Activated CD8-positive, alpha-beta memory T cell treated with anti-CD3 and anti-CD28 coated beads, Interleukin-2, amount 50 U/mL, for 4 hours (primary cell): ENCODE measurements at places on chromosomes 3 and 15.

GRCh38 chr3:143526011-143526545 is 322.2 kb downstream of the SLC9A9 start:
- DNase-seq = no peak

GRCh38 chr3:142086581-142087090 is 62.7 kb downstream of the TFDP2 start:
- no peak for DNase-seq

DNA sequence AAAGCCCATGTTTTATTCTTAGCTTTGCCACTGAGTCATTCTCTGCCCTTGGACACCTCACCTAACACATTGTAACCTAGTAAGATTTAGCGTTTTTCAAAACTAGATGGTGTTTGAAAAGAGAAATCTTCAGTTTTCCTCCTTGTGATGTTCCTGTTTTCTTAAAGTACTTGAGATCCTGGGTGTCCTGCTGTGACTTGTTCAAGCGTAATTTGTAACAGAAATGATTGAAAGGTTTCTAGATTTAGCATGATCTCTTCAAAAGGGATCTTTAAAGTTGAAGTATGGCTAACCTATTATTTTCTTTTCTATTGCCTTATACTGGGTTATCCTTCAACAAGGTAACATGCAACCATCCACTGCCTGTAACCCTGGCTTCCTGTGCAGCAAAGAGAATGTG is 32.6 kb upstream of the SPATA16 start:
- no peak for DNase-seq

DNA sequence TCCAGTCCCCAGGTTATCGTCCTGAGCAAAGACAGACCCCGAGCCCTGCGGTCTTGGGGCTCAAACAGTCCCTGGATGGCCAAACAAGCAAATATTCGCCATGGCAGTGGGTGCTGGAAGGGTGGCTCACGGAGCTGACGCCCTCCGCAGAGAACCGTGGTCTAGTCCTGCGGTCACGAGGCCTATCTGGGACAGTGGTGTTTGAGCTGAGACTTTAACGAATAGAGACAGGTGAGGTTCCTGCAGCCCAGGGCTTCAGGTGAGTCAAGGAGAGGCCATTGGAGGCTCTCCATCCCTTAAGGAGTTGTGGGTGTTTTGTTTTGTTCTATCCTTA is 399 bp upstream of the SUCLG2 start:
- DNase-seq = no peak

GRCh38 chr15:64858021-64858575 is 16.4 kb downstream of the PLEKHO2 start:
- DNase-seq = no peak

DNA sequence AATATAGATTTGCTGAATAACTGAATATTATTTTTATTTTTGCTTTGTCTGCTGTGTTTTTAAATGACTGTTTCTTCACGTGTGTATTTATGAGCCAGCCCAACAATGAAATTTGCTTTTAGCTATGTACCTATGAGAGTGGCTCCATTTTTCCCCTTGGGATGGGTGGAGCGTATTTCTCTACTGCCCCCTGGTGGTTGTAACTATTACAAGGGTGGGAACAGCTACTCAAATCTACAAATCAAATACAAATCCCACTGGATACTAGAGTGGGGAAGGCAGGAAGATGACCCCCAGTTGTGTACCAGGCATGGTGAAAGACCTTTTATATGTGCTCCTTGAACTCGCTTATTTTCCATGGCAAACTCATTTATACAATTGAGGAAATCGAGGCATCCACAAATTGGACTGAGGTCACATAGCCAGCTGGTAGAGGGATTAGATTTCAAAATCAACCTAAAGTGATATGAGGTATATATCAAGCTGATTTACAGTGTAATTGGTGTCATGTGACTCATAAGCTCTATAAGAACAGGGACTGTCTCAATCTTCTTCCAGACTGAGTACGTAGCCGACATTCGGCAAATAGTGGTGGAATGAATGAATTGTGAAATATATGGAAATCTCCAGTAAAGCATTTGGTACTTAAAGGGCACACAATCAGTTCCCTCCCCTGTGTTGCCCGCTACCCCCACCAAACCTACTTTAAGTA is 69.5 kb upstream of the VEPH1 start:
- DNase-seq = no peak

GRCh38 chr3:131796558-131797198 is 238.1 kb downstream of the CPNE4 start:
- no peak for DNase-seq

GRCh38 chr15:65873256-65873655 is 4.0 kb downstream of the RAB11A start:
- no peak for DNase-seq

- DNase-seq = no peak
These were observed 118.8 kb downstream of the SRGAP3 start for GRCh38 chr3:9130345-9131305.

DNA sequence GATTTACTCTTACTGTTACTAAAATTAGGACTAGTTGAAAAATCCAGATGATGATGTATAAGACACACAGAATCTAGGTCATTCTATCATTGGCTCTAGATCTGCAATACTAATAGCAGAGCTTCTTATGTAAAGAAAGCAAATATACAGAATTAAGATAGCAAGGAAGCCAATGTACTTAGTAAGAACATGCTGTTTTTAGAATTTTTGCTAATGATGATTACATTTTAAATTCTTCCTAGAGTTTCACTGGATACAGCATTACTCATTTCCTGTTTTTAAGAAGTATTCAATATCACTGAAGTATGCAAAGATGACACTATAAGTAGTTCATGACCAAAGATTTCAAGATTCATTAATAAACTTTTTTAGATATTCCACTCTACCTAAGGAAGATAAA is 60.7 kb downstream of the CFAP20DC start:
- DNase-seq = no peak

GRCh38 chr3:119831941-119832371 is 50.1 kb downstream of the NR1I2 start:
- DNase-seq = no peak

DNA sequence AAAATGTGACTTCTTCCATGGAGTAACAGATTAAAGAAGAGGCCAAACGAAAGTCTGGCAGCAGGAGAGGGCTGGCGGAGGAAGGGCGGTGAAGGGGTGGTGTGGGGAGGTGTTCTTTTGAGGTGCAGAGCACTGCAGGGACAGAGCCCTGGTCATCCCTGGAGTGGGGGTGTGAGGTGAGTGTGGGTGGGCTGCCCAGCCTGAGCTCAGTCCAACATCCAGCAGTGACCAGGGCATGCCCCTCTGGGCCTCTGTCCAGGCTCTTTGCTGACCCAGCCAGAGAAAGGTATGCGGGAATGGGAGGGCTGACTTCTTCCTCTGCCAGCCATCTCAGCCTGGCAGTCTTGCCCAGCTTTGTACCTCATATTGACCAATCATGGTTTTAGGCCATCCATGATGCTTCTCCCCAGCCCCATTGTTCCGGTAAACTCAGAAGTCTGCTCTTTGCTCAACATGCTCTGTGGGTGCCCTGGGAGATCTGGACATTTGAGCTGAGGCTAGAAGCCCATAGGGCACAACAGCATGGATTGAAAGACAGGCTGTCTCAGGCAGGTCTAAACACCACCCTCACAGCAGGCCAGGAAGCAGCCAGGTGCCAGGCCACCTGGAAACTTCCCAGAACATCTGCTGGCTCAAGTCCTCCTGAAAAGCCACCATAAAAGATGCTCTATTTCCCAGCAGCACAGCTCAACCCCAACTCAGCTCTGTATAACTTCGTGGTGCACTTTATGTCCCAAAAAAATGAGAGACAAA is 25.9 kb upstream of the CXCR6 start:
- DNase-seq = no peak

- no peak for DNase-seq
These were observed 1026.0 kb downstream of the TUSC7 start for GRCh38 chr3:117735481-117736101.

- no peak for DNase-seq
These were observed 41.6 kb downstream of the IMPG2 start for GRCh38 chr3:101278727-101279126.

- no peak for DNase-seq
These were observed 49.9 kb upstream of the SUCLG2 start for GRCh38 chr3:67704322-67704721.

GRCh38 chr15:73969151-73969759 is 22.8 kb downstream of the STOML1 start:
- no peak for DNase-seq

- DNase-seq = no peak
These were observed 21.0 kb downstream of the IFT122 start for GRCh38 chr3:129461022-129461421.

DNA sequence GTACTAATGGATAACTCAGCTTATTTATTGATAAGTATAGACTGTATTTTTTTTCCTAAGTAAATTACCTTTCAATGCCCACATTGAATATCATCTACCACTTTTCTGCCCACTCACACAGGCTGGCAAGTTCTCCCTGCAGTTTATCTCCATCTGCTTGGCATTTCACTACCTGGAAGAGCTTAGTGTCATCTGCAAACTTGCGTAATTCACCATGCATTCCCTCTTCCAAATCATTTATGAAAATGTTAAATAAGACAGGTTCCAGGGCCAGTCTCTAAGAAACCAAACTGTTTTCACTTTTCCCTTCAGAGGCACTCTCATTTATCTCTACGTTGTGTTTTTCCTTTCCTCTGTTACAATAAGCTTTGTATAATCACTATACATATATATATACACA is 1076.6 kb downstream of the IGSF11 start:
- no peak for DNase-seq

- no peak for DNase-seq
These were observed 453.1 kb downstream of the IL5RA start for GRCh38 chr3:2656806-2657777.
